NCI-H2081 treated with DMSO at 0.1 percent for 48 hours (cell line): ENCODE measurements at places on chromosomes 3 and 15.

DNA sequence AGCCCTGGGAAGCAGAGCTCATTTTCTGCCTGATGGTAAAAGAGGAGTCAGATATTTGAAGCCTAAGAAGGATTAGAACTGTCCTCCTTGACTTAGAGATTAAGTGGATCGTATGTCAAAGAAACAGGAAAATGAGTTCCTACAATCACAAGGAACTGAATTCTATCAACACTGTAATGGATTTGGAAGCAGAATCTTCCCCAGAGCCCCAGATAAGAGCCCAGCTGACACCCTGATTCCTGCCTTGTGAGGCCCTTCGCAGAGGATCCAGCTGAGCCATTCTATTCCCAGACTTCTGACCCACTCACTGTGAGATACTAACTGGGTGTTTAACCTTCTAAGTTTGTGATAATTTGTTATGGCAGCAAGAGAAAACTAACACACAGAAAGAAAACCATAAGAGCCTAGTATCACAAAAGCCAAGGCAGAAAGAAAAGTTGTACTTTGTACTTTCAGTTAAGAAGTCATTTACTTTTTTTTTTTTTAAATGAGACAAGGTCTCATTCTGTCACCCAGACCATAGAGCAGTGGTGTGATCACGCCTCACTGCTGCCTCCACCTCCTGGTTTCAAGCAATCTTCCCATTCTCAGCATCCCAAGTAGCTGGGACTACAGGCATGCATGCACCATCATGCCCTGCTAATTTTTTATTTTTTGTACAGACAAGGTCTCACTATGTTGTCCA lies 61.1 kb upstream of the ZBTB20 start:
- DNase-seq = no peak

GRCh38 chr3:62101488-62101887 lies 271.9 kb downstream of the FEZF2 start:
- DNase-seq = no peak

DNA sequence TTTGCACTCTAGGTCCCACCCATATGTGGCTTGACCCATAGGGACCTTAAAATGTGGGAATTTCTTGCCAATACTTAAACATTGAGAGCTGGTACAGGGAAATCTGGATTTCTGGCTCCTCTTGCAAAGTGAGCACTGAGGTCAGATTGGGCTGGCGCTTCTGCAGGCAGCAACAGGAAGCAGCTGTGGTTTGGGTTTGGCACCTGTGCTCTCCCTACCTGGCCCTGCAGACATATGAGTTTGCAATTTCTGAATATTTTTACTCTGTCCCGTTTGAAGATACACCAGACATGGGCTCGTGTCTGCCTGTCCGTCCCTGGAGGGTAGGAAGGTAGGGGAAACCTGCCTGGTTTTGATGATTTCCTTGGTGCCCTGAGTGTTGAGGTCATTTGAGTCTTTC lies 74.8 kb upstream of the SEC13 start:
- no peak for DNase-seq

GRCh38 chr3:12884790-12885582 lies 43.6 kb upstream of the RPL32 start:
- DNase-seq = no peak

DNA sequence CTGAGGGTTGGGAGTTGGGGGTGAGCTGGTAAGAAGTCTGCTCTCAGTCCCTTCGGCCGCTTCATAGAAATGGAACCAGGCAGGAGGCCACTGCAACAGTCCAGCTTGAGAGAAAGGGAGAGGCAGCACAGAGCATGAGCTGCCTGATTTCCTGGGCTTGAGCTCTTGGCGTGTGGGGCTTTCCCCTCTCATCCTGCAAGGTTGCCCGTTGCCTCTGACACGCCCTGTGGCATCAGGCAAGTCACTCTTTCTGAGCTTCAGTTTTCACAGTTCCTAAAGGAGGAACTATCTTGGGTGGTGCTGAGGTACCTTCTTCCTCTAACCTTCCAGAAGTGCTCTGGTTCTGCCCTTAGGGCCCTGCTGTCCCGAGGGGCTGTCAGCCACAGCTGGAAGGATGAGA lies 4.9 kb downstream of the MESP2 start:
- DNase-seq = no peak

GRCh38 chr3:45790596-45790995 lies 5.7 kb downstream of the SLC6A20 start:
- no peak for DNase-seq

GRCh38 chr3:45751537-45752242 lies 44.6 kb downstream of the SLC6A20 start:
- no peak for DNase-seq

GRCh38 chr3:97970956-97971620 lies 1.1 kb downstream of the RIOX2 start:
- no peak for DNase-seq

DNA sequence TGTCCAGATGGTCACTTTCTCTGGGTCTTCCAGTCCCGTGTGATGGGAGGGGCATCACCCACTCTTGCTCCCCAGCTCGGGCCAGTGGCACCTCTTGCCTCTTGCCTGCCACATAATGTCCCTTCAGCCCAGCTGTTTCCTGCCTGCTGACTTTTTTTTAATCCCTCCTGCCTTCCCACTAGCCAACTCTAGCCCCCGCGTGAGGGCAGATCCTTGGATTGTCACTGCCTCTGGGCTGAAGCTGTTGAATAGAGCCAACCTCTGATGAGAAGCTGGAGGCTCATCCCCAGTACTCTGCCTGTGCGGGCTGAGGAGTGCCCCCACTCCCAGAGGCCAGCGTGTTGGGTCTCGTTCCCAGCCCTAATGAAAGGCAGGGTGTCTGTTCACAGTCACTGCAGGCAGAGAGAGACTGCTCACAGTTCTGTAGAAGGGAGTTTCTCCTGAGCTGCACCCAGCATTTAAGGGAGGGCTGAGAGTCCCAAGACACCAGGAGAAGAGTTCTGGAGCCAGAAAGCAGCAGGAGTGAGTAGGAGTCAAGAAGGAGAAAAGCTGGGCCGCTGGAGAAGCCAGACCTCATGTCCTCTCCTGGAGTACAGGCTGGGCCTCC lies 30.1 kb upstream of the TIMP4 start:
- DNase-seq = no peak

DNA sequence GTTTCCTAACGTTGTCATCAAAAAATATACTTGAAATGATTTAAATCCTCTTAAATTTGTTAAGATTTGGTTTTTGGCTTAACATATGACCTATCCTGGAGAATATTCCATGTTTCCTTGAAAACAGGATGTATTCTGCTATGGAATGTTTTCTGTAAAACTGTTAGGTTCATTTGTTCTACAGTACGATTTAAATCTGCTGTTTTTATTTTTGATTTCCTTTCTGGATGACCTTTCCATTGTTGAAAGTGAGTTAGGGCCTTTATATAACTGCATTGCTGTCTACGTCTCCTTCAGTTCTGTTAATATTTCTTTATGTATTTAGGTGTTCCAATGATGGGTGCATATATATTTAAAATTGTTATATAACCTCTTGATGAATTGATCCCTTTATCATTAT lies 465.3 kb upstream of the ALCAM start:
- no peak for DNase-seq

DNA sequence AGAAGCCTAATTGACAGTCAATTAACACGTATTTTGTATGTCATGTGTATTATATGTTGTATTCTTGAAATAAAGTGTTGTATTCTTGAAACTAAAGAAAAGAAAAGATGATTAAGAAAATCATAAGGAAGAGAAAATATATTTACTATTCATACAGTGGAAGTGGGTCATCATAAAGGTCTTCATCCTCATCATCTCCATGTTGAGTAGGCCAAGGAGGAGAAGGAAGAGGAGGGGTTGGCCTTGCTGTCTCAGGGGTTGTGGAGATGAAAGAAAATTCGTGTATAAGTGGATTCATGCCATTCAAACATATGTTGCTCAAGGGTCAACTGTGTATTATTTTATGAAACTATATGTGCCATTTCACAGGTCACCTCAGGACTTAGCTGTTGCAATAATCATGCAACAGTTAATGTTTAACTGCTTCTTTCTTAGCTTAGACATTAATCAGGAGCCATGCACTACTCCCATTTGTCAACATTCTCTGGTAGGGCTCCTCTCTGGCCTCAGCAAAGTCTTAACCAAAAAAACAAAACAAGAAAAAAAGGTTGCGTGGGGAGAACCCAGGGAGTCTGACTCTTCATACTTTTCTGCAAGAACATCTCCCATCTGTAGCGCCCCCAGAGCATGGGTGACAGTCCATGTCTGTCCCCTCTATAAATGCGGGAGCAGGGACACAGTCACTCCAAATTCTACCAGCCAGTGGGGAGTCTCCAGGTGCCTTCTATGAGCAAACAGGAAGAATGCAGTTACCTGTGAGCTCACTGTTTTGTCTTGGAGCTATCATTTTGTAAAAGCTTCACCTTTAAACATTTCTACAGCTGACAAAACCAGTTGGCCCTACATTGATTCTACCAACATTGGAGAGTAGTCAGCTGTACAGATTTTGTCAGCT lies 19.9 kb upstream of the LRRC2 start:
- no peak for DNase-seq

DNA sequence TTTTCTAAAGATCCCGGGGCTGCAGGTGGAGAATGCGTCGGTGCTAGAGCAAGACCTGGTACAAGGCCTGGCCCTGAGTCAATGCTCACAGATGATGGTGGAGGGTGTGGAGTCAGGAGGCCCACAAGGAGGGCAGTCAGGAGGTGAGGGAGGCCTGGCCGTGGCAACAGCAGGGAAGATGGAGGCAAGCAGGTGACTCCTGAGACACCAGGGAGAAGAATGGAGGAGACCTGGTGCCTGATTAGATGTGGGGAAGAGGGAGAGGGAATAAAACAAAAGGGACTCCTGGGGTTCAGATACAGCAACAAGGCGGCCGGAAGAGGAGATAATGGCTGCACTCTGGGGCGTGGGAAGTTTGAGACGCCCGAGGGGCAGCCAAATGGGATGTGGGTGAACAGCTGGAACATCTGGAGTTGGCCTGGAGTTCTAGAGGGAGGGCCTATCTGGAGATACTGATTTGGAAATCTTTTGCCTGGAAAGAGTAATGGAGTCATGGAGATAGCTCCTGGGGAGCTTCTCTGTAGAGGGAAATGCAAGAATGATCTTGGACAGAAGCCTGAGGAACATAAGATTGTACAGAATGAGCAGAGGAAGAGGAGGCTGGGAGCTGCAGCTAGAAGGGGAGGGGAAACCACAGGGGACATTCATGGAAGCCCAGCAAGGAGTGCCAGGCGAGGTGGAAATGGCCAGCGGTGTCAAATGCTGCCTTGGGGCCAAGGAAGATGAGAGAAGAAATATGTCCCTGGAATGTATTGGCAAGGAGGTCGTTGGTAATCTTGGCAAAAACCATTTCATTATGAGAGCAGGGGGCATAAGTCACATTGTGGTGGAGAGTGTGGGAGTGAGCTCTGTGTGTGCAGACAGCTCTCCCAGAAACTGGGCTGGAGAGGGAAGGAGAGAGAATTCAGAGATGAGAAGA lies 67.5 kb upstream of the CORO2B start:
- DNase-seq = no peak

GRCh38 chr3:123357275-123357674 lies 91.6 kb downstream of the ADCY5 start:
- DNase-seq = no peak

- no peak for DNase-seq
Observed at GRCh38 chr3:141764986-141765385, 1.8 kb downstream of the GRK7 start.
